ENCODE measurements at places on chromosomes 16 and 17.

DNA sequence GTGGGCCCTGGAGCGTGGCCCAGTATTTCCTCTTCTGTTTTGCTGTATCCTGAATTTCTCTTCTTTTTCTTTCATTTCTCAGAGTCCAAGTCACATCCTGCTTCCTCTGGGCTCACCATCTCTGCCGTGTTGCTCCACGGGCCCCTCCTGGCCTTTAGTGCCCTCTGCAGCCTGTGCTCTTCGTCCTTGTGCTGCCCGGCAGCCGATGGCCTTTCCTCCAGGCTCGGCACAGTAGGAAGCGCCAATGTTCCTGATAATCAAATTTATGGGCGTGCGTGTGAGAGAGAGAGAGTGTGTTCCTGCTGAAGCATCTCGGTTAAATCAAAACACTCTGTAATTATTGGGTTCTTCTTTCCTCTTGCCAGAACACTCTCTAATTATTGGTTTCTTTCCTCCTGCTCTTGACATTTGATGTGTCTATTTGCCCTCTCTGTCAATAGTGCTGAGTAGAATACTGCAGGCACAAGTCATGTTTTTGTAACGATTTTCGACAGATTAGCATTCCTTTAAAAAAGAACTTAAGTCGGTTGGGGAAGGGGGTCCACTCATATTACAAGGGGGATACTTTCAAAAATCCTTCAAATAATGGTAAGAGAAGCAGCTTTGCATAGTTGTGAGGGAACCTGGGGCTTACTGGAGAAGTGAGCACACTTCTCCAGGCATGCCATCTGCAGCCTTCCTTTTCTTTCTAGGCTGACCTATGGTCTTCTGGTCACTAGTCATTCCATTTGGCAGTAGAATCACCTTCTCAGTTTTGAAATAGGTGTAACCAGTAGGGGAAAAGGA is 126.6 kb downstream of the RPTOR start:
- no peak for DNase-seq

DNA sequence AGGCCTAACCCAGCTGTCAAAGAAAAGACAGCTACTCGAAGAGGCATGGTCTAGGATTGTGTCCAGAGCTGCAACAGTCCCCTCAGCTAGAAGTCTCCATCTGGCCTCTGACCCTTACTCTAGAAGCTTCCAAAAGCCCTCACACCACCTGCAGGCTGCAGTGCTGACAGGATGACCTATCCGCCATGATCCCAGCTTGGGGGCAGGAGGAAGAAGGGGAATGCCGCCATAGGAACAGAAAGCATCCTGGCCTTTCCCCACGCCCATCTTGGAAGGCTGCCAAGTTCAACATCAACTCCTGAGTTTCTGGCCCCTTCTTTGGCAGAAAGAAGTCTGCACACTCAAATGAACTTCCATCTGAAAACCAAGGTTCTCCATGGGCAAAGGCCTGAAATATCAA is 3.1 kb upstream of the KRT36 start:
- no peak for DNase-seq

- no peak for DNase-seq
Measured at GRCh38 chr17:78653382-78653781, 76.2 kb upstream of the DNAH17 start.

- no peak for DNase-seq
Measured at GRCh38 chr17:6306820-6307219, 128.1 kb downstream of the AIPL1 start.

- no peak for DNase-seq
Measured at GRCh38 chr16:75086688-75087374, 29.7 kb downstream of the LDHD start.

DNA sequence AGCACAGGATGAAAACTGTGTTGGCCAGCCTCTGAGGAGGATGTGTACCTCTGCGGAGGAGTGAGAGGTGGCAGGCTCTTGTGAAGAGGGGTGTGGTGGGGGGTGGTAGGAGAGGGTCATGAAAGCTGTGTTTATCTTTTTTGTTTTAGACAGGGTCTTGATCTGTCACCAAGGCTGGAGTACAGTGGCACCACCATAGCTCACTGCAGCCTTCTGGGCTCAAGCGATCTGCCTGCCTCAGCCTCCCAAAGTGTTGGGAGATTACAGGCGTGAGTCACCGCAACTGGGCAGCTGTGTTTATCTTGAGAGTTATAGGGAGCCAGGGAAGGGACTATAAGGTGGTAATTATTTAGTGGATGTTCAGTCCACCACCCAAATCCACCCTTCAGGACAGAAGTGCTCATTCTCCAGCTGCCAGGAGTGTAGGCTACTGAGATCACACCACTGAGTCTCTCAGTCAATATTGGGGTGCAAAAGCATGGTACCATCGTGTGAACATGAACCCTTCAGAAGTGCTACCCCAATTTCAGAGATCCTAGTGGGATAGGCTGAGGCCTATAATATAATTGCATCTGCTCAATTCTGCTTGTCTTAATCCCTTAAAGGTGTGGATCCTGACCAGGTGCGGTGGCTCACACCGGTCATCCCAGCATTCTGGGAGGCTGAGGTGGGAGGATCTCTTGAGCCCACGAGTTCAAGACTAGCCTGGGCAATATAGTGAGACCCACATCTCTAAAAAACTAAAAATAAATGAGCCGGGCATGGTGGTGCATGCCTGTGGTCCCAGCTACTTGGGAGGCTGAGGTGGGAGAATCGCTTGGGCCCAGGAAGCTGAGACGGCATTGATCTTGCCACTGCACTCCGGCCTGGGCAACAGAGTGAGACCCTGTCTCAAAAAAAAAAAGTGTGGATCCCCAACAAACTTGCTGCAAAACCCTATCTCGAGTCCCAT is 788 bp upstream of the EXOC3L1 start:
- no peak for DNase-seq

- no peak for DNase-seq
Measured at GRCh38 chr17:1072551-1072961, 75.6 kb downstream of the TIMM22 start.

DNA sequence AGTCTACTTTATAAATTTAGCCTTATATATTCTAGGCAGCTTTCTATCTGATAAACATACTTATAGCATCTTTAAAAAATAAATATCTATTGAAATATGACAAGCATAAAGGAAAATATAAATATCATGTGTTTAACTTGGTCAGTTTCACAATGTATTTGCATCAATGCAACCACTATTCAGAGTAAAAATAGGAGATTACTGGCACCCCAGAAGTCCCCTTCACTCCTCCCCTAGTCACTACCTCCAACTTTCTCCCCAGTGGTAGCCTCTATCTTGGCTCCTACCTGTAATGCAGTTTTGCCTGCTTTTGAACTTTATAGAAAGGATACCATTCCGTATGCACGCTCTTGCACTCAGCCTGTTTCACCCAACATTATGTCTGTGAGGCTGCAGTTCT is 3.2 kb upstream of the NOD2 start:
- DNase-seq, result no peak

Measured in skin of body (tissue), 3 donors.